ENCODE measurements at places on chromosomes 4 and X.

DNA sequence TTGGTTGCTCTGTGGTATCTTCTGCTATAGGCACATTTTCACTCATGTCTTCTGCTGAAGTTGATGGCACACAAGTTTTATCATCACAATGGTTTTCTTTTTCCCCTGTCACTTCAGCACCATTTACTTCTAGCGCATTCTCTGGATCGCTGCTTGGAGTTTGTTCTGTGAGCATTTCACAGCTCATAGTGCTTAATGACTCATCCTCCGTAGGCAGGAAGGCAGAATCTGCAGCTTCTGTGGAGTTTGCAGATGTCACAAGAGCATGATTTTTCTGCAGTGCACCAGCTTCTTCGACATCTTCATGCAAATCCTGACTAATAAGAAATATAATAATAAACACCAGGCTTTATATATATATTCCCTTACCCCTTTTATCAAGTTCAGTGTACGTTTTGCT is 83.6 kb downstream of the CHM start:
- no peak overlapping the region for H3K27ac ChIP-seq
- H3K27me3 ChIP-seq = no peaks in the 10 kb centered on the region
- peak; percentile 62 for DNase-seq

DNA sequence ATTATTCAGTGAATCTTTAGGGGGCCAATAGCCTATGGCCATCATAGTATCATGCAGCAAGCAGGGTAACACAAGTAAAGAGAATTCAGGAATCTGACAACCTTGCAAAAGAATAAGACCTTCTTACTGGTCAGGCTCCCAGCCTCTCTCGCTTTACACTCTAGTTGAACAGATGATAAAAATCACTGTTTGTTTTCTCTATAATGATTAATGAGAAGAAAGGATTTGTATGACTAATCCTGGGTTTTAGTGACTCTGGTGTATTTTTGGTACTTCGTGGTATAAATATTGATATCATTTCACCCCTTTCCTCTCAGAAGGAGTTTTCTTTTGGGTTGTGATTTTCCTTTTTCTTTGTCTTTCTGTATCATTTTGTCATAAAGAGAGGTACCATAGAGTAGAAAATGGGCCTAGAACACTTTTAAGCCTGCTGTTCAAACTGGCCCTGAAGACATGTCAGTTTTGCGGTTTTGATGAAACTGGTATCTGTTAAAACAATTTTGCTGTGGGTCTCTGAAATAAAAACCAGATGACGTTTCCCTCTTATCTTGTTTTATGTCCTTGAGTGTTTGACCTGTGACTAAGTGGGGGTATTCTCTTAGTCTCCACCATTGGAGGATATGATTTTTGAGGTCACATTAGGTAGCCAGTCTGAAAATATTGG is 294.9 kb upstream of the TBX22 start:
- no peaks in the 10 kb centered on the region for H3K36me3 ChIP-seq
- no peak overlapping the region for H3K4me3 ChIP-seq
- no peaks in the 10 kb centered on the region for H3K27me3 ChIP-seq
- DNase-seq = no peak

DNA sequence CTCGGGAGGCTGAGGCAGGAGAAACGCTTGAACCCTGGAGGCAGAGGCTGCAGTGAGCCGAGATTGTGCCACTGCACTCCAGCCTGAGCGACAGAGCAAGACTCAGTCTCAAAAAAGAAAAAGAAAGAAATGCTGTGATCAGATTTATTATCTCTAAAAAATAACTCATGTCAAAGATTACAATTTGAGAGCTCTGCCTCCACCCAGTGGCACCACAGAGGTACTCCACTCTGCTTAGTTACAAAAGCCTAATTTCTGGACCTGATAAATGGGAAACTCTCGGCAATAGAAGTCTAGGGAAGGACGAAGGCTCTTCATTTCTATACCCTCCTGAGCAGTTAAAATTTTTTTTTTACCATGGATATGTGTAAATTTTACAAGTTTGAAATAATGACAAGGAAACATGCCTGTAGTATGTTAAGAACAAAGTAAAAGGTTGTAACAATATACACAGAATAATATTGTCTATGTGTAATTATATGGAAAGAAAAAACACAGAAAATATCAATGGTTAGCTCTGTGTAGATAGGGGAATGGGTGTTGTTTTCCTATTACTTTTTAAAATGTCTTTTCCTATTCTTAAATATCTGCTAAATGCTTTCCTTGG is 149.8 kb downstream of the STIM2 start:
- H3K27ac ChIP-seq = peak overlapping the region; percentile 39
- H3K4me1 ChIP-seq = no peaks in the 10 kb centered on the region
- DNase-seq = peak; percentile 59
- H3K36me3 ChIP-seq = no peaks in the 10 kb centered on the region
- no peaks in the 10 kb centered on the region for H3K27me3 ChIP-seq

GRCh38 chr4:66034671-66035070 is 364.4 kb upstream of the EPHA5 start:
- no peaks in the 10 kb centered on the region for H3K4me1 ChIP-seq
- H3K27ac ChIP-seq = no peak overlapping the region
- no peaks in the 10 kb centered on the region for H3K36me3 ChIP-seq
- H3K27me3 ChIP-seq = no peaks in the 10 kb centered on the region
- DNase-seq = no peak

DNA sequence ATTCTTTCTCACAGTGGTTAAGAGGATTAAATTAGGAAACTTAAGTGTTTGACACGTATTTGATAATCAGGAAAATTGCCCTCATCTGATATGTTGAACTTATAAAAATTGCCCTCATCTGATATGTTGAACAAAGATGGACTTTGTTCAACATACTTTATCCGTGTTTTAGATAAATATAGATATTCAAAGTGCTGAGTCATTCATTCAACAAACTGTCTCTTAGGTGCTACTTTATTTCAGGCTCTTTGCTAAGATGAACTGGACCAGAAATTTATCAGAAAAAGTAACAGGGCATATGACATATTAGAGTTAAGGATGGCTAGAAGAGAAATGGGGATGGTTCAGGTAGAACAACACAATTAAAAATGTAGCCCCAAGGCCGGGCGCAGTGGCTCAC is 81.7 kb downstream of the IL1RAPL1 start:
- no peak overlapping the region for H3K27ac ChIP-seq
- no peaks in the 10 kb centered on the region for H3K36me3 ChIP-seq
- no peaks in the 10 kb centered on the region for H3K27me3 ChIP-seq
- H3K4me3 ChIP-seq = no peak overlapping the region
- H3K4me1 ChIP-seq = no peaks in the 10 kb centered on the region
- no peak for DNase-seq

GRCh38 chr4:88533088-88533790 is 9.7 kb upstream of the PYURF start:
- peaks cover 7% of the 10 kb centered on the region for H3K4me1 ChIP-seq
- H3K27ac ChIP-seq = no peak overlapping the region
- no peaks in the 10 kb centered on the region for H3K27me3 ChIP-seq
- no peak for DNase-seq
- no peak overlapping the region for H3K4me3 ChIP-seq
- H3K36me3 ChIP-seq = no peaks in the 10 kb centered on the region

DNA sequence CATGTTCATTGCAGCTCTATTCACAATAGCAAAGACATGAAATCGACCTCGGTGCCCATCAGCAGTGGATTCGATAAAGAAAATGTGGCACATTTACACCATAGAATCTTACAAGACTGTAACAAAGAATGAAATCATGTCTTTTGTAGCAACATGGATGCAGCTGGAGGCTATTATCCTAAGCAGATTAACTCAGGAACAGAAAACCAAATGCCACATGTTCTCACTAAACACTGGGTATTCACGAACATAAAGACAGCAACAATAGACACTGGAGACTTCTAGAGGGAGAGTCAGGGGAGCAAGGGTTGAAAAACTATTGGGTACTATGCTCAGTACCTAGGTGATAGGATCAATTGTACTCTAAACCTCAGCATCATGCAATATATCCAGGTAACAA is 180.5 kb downstream of the PPP1R2C start:
- no peak for DNase-seq
- no peaks in the 10 kb centered on the region for H3K4me1 ChIP-seq
- H3K36me3 ChIP-seq = no peaks in the 10 kb centered on the region
- H3K27me3 ChIP-seq = no peaks in the 10 kb centered on the region
- H3K4me3 ChIP-seq = no peak overlapping the region

DNA sequence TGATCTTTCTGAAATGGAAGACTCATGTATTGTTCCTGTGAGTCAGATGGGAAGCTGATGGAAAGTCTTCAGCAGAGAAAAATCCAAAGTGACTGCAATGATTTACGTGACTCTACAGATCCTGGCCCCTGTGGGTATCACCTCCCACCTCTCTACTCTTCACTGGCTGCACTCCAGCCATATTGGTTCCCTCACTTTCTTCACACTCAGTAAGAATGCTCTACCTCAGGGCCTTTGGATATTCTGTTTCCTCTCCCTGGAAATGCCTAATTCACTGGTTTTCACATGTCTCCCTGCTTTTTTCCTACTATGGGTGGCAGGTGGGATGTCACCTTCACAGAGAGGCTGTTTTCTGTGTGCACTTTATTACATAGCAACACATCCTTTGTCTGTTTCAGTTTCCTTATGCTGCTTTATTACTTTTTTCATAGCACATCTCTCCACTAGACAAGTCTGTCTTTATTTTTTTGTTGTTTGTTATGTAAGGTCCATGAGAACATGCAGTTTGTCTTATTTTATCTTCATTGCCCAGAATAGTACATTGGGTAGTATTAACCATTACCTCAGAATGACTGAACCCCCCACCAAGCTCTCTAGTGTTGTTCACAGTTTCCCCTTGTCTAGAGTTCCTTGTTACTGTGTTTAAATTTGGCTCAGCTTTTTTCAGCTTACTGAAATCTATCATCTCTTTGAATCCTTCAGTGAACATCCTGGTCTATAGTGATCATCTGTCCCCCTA is 57.6 kb upstream of the CLNK start:
- H3K27me3 ChIP-seq = no peaks in the 10 kb centered on the region
- no peak for DNase-seq
- H3K36me3 ChIP-seq = no peaks in the 10 kb centered on the region
- no peak overlapping the region for H3K4me3 ChIP-seq

GRCh38 chrX:153704021-153704526 is 16.3 kb downstream of the SLC6A8 start:
- no peaks in the 10 kb centered on the region for H3K27me3 ChIP-seq
- peaks cover 25% of the 10 kb centered on the region for H3K36me3 ChIP-seq
- no peak for DNase-seq
- no peak overlapping the region for H3K4me3 ChIP-seq
- H3K27ac ChIP-seq = no peak overlapping the region

- no peak for DNase-seq
- H3K4me1 ChIP-seq = peaks cover 13% of the 10 kb centered on the region
- no peak overlapping the region for H3K4me3 ChIP-seq
Observed at GRCh38 chrX:19627081-19627480, 111.8 kb upstream of the MAP3K15 start.

DNA sequence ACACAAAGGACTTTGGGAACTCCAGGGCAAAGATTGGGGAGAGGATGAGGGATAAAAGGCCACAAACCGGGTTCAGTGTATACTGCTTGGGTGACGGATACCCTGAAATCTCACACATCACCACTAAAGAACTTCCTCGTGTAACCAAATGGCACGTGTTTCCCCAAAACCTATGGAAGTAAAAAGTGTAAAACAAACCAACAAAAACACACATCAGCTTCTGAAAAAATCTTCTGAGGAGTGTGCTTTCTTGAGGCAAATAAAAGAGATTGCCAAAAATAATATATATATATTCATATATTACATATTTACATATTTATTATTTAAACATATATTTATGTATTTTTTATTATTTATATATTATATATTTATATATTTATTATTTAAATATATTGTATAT is 3.9 kb downstream of the P2RY8 start:
- H3K4me3 ChIP-seq = no peak overlapping the region
- H3K4me1 ChIP-seq = no peaks in the 10 kb centered on the region

- DNase-seq = no peak
- no peak overlapping the region for H3K27ac ChIP-seq
- peaks cover 8% of the 10 kb centered on the region for H3K4me1 ChIP-seq
- no peak overlapping the region for H3K4me3 ChIP-seq
- peaks cover 59% of the 10 kb centered on the region for H3K36me3 ChIP-seq
- H3K27me3 ChIP-seq = no peaks in the 10 kb centered on the region
Observed at GRCh38 chrX:154366666-154367055, 7.8 kb downstream of the FLNA start.

Measured in MCF 10A (cell line).